PC-9 (cell line): ENCODE measurements at places on chromosomes 6 and 20. TPM values are rescaled to one million over a fixed set of nuclear protein-coding genes. Genes with fewer than 3 reads are reported as not detected.

HLA-DOA gene
- not detected in 2 replicates for total RNA-seq

DNA sequence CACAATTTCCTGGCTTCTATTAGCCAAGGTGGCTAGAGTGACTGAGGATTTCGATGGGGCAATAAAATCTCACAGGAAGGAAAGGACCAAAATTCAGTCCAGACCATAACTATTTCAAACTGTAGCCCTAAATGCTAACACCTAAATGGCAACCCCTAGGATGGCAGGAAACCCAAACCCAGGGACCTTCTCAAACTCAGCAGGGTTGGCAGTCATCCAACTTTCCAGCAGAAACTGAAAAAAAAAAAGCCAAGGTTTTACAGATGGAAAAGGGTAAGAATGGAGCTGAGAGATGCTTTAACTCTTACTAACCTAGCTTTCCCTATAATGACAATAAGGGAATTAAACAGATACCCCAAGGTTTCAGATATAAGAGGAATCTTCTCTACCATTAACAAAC lies 10.5 kb downstream of the IBTK start:
- no peak overlapping the region for H3K4me3 ChIP-seq
- H3K27me3 ChIP-seq: no peaks in the 10 kb centered on the region
- H3K4me1 ChIP-seq: no peaks in the 10 kb centered on the region
- no peak overlapping the region for H3K27ac ChIP-seq

DNA sequence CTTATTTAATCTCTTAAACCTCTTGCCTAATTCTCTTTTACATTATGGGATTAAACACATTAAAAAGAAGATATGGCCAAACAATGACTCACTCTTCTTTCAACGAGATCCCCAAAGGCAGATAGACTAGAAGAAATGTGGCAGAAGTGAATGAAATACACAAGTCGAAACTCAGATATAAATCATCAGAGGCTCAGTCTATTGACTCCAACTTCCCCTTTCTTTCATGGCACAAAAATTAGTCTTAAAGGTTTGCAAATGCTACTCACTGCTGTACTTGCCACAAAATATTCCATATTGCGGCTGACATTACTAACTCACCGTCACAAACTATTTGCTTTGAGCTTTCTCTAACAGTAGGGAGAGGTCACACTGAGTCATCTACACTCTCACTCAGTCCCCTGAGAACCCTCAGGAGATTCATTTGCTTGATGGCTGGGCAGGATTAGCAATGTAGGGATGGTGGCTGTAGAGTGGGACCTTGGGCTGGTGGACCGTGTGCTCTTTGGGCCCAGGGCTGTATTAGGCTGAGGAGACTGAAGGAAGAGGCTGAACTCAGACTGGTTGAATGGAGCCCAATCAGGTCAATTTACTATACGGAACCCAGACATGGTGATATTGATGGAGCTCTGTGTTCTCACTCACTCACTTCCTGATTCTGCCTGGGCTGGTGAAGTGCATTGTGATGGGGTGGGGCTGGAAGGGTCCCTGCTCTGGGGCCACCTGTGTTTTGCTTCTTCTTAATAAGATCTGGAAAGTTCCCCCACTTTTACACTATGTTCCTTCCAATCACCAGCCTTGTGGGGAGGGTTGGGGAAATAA lies 42.8 kb upstream of the UBR2 start:
- DNase-seq: no peak
- H3K4me1 ChIP-seq: peaks cover 25% of the 10 kb centered on the region
- peak overlapping the region; percentile 88 for H3K27ac ChIP-seq
- no peaks in the 10 kb centered on the region for H3K27me3 ChIP-seq
- peak overlapping the region; percentile 21; the same call in 1 of the 2 replicates for H3K4me3 ChIP-seq

DNA sequence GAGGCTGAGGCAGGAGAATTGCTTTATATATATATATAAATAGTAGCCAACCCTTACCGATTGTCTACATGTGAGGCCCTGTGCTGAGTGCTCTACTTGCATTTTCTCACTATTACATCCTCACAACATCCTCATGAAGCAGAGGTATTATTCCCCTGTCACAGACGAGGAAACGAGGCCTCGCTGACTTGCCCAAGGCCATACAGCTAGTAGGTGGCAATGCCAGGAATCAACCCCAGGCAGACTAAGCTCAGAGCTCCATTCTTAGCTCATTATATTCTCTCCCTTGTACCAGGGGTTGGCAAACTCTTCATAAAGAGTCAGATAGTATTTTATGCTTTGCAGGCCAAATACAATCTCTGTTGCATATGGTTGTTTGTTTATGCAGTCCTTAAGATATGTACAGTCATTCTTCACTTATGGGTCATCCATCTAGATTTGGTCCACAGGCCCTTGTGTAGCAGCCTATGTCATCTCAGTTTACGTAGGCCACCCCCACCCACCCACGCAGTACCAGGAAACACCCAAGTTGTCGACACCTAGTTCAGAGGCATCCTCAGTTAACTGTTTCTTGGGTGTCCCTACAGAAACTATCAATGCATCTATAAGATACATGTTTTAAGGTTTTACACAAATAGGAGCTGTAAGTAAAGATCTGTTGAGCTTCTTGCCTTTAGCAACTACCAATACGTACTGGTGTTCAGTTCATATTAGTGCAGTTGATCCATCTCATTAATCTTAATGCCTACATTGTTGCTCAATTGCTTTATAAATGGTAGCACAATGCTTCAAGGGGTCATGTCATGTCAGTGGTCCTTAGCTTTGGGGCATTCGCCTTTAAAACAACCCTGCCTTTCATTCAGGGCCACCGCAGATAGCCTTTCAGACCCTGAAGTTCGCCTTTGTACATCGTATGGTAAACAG lies 3.0 kb downstream of the CASS4 start:
- H3K4me3 ChIP-seq: no peak overlapping the region
- DNase-seq: no peak
- no peaks in the 10 kb centered on the region for H3K27me3 ChIP-seq

- peak; percentile 49 for DNase-seq
- peak overlapping the region; percentile 67 for H3K27ac ChIP-seq
- H3K4me1 ChIP-seq: peaks cover 18% of the 10 kb centered on the region
- no peaks in the 10 kb centered on the region for H3K27me3 ChIP-seq
- peak overlapping the region; percentile 61 for H3K4me3 ChIP-seq
- peaks cover 26% of the 10 kb centered on the region for H3K36me3 ChIP-seq
These were observed 417 bp downstream of the VAPB start for GRCh38 chr20:58389324-58389967.

DNA sequence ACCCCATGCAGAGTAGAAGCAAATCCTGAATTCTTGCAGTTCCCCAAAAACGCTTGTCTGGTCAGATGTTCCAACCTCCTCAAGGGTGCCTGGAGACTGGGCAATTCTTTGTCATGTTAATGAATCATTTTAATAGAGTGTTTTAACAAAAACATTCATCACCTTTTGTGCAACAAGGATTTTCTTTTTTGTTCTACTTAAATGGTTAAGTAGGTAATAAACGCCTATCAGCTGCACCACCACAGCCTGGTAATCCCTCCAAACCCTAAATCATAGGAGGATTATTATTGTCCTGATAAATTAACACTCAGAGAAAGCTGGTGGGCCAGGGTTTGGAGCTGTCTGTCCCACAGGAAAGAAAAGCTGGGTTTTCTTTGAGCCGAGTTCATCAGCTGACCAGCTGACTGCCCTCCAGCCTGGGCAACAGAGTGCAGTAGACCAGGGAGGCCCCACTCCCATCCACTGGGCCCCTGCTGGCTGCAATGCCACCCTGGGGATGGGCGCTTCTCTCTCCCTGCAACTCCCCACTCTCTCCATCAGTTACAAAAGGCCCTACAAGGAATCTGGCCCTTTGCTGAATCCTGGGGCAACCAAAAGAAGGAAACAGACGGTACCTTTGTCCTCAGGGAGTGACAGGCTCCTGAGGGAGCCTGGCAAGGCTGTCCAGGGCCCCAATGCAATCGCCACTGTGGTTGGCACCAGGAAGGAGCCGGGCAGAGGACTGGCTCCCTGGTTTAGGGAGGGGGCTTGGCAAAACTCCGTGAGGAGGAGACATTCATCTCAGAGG lies 23.1 kb upstream of the BMP7 start:
- H3K36me3 ChIP-seq: no peaks in the 10 kb centered on the region
- no peak for DNase-seq
- no peak overlapping the region for H3K4me3 ChIP-seq

DNA sequence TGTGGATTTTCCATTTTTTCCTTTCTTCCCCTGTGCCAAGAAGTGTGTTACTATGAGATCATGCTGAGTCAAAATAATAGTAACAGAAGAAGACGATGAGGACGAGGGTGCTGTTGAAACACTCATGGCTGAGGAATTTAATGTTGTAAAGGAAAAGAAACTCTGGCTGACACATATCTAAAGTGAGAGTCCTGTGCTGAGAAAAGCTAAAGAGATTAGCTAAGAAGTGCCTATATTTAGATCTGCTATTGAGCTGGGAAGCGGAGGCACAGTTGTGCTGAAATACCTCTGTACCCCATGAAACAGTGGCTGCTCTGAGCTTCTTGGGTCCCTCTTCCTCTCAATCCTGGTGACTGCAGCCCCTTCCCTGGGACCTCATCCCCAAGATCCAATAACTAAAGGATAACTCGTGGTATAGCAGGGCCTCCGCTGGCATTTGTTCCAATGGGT lies 1.1 kb upstream of the SYTL3 start:
- H3K27me3 ChIP-seq: no peaks in the 10 kb centered on the region
- no peaks in the 10 kb centered on the region for H3K36me3 ChIP-seq
- peak overlapping the region; percentile 55 for H3K27ac ChIP-seq
- H3K4me1 ChIP-seq: peaks cover 36% of the 10 kb centered on the region
- H3K4me3 ChIP-seq: no peak overlapping the region
